Cardiac muscle cell (in vitro differentiated cells and primary cell): ENCODE measurements at places on chromosomes 5 and 9.

- no peak overlapping the region for H3K4me3 ChIP-seq
- no peaks in the 10 kb centered on the region for H3K36me3 ChIP-seq
- no peaks in the 10 kb centered on the region for H3K27me3 ChIP-seq
- DNase-seq, result peak; percentile 79
Observed at GRCh38 chr5:132065351-132065937, 5.0 kb downstream of the IL3 start.

DNA sequence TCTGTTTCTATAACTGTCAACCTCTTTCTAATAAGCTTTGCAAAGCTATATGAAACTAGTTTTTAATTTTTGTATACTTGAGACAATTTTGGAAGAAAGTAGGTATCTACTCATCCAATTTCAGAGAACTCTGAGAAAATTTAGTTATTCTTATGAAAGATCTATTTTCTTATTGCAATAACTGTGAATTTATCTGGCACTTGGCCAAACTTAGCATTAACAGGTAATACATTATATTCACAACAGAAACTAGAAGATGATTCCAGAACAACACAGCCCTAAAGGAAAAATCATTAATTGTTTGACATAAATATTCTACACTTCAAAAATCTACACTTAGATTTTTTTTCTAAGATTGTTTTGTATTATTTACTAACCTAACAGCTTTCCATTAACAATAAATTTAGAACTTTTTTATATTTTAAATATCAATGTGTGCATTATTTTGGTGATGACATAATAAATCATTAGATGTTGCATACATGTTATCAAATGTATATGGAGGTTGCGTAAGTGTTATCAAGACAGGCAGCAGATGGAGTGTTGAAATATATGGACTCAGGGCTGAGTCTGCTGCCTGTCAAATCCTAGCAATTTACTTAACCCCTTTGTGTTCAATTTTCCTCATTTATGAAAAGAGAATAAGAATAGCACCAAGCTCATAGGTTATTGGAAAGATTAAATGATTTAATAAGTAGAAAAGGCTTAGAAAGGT, 141.8 kb downstream of the MUSK start:
- no peak overlapping the region for H3K4me3 ChIP-seq
- H3K4me1 ChIP-seq, result no peaks in the 10 kb centered on the region
- H3K36me3 ChIP-seq, result no peaks in the 10 kb centered on the region
- no peaks in the 10 kb centered on the region for H3K27me3 ChIP-seq

GRCh38 chr5:6360323-6361072, 17.8 kb downstream of the MED10 start:
- no peak overlapping the region for H3K27ac ChIP-seq
- no peaks in the 10 kb centered on the region for H3K4me1 ChIP-seq
- no peaks in the 10 kb centered on the region for H3K36me3 ChIP-seq
- DNase-seq, result no peak

- H3K36me3 ChIP-seq, result no peaks in the 10 kb centered on the region
- no peak overlapping the region for H3K27ac ChIP-seq
- H3K4me3 ChIP-seq, result no peak overlapping the region
- no peaks in the 10 kb centered on the region for H3K27me3 ChIP-seq
- H3K4me1 ChIP-seq, result no peaks in the 10 kb centered on the region
- no peak for DNase-seq
Observed at GRCh38 chr9:12094046-12094445, 599.1 kb upstream of the TYRP1 start.

GRCh38 chr9:137978262-137978714, 100.7 kb downstream of the CACNA1B start:
- no peaks in the 10 kb centered on the region for H3K4me1 ChIP-seq
- no peaks in the 10 kb centered on the region for H3K27me3 ChIP-seq
- no peak overlapping the region for H3K27ac ChIP-seq
- no peak overlapping the region for H3K4me3 ChIP-seq
- no peak for DNase-seq
- no peaks in the 10 kb centered on the region for H3K36me3 ChIP-seq

- peaks cover 27% of the 10 kb centered on the region for H3K4me1 ChIP-seq
Observed at GRCh38 chr5:59187857-59188256, 605.0 kb downstream of the RAB3C start.
